ENCODE measurements at places on chromosomes 16 and 17. TPM values are rescaled to one million over a fixed set of nuclear protein-coding genes. Genes with fewer than 3 reads are reported as not detected.

GRCh38 chr17:69567130-69567529, 152.6 kb downstream of the MAP2K6 start:
- no peak for DNase-seq

- no peak for DNase-seq
Measured at GRCh38 chr17:67563692-67564228, 154.0 kb upstream of the NOL11 start.

Gene TP53TG3C
- not detected for polyA plus RNA-seq

DNA sequence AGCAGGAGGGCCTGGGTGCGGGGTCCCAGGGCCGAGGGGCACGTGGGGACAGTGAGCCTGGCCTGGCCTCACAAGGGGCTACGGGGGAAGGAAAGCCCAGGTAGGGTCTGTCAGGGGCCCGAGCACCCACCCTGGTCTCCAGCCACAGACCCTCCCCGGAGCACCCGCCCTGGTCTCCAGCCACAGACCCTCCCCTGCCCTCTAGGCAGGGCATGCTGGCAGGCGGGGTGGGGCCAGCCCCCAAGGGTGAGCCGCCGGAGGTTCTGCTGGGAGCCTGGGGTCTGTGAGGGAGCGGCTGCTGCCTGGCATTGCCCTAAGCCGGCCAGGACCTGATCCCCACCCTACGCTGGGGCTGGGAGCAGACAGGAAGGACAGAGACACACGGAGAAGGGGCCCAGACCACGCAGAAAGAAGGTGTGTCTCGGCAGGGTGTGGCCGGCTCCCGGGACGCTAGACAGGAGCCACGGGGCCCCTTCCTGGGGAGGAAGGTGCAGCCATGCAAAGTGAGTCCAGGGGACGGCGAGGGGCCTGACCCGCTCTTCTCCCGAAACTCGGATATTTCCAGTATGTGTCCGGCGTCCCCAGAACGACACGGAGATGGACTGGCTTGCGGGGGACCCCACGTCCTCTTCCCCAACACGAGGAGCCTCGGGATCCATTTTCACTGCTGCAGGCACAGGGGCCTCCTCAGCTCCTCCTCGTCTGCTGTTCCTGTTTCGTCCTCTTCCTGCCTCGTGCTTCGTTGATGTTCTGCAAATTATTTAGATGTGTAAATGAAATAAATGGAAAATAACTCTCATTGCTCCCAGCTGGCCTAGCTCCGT, 15.5 kb downstream of the UTS2R start:
- no peak for DNase-seq

Gene GPRC5C
- polyA plus RNA-seq, result 38.2 TPM

DNA sequence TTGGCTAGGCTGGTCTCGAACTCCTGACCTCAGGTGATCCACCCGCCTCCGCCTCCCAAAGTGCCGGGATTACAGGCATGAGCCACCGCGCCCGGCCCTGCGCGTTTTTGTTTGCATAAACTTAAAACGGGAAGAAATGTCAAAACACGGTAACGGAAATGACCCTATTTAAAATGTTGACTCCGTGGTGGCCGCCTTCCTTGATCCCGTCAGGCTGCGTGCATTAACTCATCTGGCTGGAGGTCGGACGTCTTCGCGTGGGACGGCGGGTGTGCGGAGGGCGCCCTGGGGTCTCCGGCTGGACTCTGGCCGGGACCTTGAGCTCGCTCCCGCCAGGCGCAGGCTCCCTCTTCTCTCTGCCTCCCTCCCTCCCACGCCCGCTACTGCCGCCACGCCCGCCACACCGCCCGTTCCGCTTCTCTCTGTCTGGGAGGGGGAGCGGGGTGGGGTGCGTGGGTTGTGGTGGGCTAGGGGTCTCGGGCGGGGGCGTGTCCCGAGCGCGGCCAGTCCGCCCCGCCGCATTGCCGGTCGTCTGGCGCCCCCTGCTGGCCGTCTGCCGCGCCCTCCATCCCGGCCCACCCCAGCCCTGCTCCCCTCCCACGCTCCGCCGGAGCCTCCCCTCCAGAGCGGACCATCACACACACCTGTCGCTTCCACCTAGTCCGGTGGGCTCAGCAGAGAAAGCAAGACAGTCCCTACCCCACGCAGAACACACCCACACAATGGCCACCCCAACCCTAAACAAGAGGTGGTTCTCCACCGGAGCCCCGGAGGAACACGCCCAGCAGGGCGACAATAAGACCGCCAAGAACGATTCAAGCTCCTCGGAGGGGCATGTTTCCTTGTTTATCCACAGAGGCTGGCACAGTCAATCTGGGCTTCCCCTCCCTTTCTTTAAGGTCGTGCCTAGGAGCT, 1.2 kb upstream of the CCDC42 start:
- peak; percentile 71 for DNase-seq

Gene HOXB1
- not detected for polyA plus RNA-seq

DNA sequence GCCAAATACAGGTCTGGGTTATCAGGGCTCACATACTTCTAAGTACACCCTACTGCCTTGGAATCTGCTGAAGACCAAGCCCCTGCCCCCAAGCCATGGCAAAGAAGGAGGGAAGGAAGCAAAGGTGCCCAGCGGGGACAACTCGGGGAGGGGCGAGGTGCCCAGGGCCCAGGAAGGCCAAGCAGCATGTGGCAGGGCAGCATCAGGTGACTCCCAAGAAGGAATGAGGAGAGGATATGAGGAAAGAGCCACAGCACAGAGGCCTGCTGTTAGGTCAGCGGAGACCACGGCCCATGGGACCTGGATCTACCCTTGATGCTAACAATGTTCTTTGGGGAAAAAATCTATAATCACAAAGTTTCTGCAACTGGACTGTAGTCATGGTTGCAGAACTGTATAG, 142.6 kb upstream of the CRHR1 start:
- DNase-seq, result no peak

DNA sequence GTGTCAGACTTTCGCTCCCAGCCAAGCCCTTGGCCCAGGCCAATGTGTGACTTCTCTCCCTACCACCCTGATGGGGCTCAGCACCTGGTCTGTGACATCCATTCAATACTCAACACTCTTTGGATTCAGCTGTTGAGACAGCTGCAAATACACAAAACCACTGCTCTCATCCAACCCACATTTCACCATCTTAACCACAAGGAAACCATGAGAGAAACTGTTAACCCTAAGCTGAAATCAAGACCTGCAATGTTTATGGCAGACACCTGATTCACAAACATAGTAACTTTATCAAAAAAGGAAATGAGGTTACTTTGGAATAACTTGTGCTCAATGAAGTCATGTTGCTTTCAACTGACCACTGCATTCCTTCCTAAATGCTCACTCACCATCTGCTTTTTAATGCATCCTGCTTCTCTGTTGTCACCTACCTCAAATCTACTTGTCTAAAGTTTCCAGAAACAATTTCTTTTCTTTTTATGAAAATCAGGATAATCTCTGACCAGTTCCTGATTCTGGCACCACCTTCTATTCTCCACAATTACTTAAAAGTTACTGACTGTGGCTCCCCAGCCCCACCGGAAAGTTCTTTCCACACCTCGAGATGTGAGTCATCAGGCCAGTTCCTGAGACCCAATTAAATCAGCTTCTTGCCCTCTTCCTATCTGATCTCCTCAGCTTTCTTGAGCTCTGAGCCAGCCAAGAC, 88.2 kb downstream of the NOG start:
- DNase-seq, result no peak

Gene ARHGAP23
- 31.5 TPM for polyA plus RNA-seq

Gene MRPL12
- 533 TPM for polyA plus RNA-seq

DNA sequence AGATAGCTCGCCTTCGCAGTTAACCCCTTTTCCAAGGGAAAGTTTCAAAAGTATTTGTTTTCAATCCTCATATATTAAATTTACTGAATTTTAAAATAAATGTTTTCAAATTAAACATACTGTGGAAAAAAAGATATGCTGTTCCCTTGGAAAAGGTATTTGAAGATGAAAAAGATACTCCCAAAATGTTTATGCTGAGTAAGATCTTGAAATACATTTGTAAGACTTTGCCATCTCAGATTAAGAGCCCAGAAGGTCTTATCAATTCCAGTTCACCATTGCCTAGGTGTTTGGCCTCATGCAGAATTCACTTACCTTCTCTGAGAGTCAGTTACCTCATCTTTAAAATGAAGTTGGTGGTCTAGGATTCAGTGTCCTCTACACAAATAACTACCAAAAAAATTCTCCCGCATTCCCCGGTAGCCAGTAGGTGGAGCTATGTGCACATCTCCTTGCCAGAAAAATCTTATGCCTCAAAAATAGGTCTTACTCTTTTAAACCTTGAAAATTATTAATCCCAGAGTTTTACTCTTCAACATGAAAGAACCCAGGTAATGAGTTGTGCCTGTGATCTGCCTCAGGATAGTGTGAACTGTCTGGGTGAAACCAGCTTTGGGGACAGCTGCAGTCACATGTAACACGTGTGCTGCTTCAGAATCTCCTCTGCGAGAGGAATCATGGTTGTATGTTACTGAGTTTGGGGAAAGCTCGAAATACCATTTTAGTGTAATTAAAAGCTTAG, 178.3 kb downstream of the MRTFB start:
- DNase-seq, result peak; percentile 43

- peak; percentile 40 for DNase-seq
Measured at GRCh38 chr17:72422505-72423285, 301.9 kb downstream of the SOX9 start.

DNA sequence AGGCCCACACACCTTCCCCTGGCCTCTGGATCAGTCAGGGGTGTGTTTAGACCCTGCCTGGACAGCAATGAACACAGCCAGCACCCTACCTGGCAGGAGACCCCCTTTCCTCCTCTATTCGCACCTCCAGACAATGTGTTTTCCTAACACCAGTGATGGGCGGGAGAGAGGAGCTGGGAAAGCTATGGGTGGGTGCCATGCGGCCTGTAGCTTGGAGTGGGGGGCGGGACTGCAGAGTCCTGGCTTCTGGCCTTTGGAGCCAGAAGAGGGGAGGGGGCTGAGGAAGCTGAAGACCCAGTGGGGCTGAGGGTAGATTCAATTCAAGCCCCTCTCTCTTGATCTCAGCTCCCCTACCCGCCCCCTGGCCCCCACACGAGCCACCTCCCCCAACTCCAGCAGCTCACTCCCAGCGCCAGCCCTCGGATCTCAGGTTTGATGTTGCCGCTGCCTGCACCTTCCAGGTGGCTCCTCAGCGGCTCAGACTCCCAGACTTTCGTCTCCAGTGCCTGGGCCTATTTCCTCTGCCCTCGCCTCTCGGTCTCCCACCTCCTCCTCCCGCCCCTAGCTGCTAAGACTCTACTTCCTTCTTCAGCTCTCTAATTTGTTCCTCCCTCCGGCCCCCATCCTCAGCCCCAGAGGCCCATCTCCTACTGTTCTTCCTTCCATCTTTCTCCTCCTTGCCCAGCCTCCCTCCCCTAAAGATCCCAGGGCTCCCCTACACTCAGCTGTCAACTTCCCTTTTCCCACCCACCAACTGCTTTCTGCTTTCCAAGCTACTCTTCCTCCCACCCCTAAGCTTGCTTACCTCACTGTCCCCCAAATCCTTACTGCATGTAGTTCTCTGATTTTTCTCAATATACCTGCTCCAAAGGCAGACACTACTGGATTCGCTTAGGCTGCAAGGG, 6.8 kb upstream of the SP6 start:
- no peak for DNase-seq

DNA sequence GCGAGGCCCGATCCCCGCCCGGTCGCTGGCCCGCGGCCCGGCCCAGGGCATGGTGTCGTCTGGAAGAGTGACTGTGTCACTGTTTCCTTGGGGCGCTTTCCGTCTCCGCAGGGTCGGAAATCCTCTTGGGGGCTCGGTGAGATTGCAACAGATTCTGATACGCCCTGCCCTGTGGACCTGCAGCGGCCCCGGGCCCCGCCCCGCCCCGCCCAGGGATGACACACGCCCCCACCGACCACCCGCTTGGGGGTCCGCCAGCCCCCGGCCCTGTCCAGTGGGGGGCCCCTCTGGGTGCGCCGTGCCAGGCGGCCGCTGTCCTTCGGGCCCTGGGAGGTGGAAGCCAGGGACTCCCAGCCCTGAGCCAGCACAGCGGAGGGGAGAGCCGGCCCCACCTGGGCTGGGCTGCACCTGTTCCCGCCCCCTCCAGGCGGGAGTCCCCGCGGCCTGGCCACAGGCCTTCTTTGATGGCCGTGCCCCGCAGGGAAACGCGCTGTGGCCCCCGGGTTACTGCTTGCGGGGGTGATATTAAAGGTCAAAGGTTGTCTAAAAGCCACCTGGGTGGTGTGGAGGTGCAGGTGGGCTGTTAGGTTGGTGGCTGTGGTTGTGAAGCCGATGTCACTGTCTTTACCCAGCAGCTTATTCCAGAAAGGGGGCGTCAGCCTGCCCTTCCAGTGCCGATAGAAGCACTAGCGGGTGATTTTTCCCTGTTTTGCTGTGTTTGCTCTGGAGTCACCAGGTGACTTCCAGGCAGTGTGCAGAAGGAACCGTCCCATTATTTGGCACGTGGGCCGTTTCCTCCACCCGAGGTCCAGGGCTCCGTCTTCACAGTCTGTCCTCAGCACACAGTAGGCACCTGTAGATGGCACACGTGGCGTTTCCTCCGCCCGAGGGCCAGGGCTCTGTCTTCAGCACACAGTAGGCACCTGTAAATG, 752 bp downstream of the TBC1D24 start:
- no peak for DNase-seq

Gene FKBP10
- polyA plus RNA-seq, result 27.8 TPM

- DNase-seq, result no peak
Measured at GRCh38 chr17:54972406-54973138, 4.0 kb downstream of the STXBP4 start.

DNA sequence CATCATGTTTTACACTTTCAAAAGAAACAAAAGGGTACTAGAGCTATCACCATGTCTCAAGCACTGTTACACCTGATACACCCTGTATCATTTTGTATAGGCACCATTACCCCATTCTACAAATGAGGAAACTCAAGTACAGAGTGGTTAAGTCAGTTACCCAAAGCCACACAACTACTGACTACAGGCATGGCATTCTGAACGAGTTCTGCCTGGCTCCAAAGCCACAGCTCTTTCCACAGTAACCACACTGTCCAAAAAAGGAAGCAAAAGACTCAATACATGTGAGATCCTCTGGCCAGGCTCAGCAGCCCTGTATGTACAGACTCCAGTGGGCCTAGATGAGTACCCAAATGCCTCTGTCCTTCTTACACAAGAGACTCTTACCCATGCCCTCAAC, 4.7 kb downstream of the DYNC1LI2 start:
- DNase-seq, result no peak

- DNase-seq, result no peak
Measured at GRCh38 chr16:67421030-67421429, 4.8 kb upstream of the ZDHHC1 start.

GRCh38 chr16:64343061-64343819, 778.6 kb downstream of the CDH11 start:
- no peak for DNase-seq

Gene TMEM100
- polyA plus RNA-seq, result 6.4 TPM

DNA sequence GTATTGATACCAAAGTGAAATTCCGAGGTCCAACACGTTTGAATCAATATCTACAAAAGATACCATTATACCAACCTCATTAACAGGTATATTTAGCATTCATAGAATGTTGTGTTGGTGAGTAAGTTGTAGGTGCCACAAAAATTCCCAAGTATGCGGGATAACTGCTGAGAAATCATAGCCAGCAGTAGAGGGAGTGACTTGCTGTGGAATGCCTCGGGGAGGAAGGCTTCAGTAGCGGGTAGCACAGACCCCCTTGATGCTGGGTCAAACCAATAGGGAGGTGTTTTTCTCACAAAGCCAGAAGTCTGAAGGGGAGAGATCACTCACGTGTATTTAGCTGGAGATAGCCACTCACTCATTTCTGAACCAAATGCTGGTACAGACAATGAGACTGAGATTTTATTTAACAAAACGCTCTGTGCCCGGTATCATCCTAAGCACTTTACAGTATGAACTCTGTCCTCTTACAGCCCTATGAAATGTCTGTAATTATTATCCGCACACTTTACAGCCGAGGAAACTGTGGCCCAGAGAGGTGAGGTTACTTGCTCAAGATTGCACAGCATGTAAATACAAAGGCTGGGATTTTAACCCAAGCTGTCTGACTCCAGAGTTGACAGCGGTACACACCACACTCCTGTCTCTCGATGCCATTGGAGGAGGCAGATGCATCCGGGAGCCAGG, 23.1 kb downstream of the HSBP1 start:
- DNase-seq, result no peak

Gene MYL11
- 3.7 TPM for polyA plus RNA-seq
